NCI-H1105 (cell line): ENCODE measurements at places on chromosomes 2 and 18.
A peak's percentile ranks its signal among the peaks of the same experiment; 100 is the strongest.

DNA sequence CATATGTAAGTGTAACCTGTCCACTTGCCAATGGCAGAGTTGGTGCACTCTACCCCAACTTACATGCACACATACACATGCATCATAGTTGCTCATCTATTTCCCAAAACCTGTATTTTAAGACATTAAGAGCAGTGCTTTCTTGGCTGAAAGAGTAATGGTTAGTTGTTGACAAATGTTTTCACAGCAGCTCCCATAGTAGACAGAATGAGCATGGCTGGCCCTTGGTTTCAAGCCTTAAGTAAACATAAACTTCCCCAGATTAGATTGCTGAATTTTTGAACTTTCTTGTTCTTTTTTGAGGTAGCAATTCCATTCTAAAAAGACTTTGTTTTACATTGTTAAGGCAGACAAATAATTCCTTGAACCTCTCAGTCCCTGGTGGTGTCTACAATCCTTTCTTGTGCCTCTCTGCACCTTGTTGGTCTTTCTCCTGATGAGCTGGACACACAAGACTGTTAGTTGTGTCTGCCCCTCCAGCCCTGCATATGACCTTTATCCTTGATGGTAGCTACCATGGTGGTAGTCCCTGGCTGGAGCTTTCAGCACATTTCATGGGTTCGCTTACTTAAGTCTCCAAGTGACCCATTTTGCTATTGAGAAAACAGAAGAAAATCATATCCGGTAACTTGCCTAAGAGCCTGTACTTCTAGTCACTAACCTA, 580.1 kb upstream of the ID2 start:
- DNase-seq = no peak

GRCh38 chr2:133338224-133338623, 230.0 kb downstream of the NCKAP5 start:
- no peak for DNase-seq

- no peak for DNase-seq
Observed at GRCh38 chr2:23121968-23122648, 262.9 kb upstream of the KLHL29 start.

DNA sequence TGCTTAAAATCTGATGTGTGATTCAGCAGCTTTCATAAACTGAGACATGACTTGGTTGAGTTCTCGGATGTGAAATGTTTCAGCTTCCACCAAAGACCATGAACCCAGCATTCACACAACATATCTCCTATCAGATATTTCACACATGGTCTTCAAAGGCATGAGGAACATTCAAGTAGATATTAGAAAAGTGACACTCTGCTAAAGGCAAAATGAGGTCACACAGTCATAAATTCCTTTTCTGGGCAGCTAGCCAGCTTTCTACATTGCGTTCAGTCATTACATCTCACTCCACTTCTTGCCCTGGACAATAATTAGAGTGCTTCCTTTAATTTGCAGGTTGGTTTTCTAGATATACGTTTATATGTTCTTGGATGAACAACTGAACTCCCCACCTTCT, 96.7 kb downstream of the GAREM1 start:
- peak; percentile 76 for DNase-seq

DNA sequence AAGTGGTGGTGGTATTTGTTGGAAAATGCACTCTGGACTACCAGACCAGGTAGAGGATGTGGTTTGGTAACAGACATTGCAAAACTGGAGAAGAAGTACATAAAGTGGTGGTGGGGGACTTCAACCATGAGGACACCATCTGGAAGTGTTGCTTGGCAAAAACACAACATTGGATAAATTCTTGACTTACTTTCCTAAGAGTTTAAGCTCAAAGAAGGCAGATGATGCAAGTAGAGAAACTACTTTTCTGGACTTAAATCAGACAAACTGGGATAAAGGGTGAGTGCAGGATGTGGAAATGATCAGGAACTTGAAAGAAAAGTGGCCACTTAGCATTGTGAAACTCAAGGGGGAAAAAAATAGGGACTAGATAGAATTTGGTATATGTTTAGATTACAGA, 487.4 kb downstream of the ZEB2 start:
- no peak for DNase-seq

DNA sequence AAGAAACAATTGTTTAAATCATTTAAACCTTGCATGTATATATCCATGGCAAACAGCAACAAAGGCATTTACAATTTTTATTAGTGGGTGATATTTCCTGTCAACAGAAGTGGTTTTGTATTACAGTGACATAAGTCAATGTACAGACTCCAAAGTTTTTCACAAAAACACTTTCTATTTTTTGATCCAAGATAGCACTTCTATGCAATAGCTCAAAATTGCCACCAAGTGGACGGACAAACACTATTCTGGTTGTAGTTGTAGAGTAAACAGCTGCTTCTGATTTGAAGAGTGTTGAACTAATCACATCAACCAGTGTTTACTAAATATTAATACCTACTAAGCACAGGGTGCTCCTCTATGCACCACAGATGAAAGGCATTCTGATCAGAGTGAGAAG, 421.4 kb downstream of the NCKAP5 start:
- no peak for DNase-seq

DNA sequence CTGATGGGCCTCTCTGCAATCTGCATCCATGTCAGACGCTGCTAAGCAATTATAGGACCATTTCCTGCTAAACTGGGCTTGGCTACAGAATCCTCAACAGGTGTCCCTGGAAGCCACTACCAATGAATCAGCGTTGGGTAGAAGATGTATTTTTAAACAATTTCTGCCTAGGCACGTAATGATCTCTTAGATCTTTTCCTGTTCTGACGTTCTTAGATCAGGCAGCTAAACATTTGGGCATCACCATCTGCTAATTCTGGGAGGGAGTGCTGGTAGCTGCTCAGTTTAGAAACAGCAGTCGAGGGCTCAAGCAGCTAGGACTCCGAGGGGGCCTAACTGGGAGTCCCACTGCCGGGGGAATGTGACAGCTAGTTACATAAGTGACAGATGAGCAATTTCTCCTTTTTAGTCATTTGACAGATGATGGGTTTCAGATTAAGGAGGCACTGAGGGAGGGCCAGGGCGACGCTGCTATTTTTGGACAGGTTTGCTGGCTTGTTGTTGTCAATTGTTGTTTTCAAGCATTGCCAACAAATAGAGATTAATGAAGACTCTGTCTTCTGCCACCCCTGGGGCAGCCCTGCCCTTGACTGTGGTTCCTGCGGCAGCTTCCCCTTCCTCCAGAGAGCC, 92.7 kb downstream of the MRO start:
- DNase-seq = no peak

DNA sequence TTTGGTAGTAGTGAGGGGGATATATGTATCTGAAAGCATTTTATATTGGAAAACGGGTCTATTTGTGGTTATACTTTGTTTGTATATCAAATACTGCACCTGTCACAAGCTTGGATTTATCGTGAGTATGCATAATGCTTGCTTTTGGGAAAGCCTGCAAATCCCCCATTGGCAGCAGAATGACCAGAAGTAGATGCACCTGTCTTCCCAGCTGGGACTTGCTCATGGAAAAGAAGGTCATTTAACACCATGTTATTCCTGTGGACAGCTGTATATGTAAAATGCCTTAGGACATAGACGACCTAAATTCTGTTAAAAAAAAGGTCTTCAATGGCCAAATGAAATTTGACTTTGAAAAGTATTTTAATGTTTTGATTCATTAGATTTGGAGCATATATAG, 599.4 kb downstream of the XIRP2 start:
- peak; percentile 48 for DNase-seq
